GF-D8 (cell line): ENCODE measurements at places on chromosomes 7 and 10.

DNA sequence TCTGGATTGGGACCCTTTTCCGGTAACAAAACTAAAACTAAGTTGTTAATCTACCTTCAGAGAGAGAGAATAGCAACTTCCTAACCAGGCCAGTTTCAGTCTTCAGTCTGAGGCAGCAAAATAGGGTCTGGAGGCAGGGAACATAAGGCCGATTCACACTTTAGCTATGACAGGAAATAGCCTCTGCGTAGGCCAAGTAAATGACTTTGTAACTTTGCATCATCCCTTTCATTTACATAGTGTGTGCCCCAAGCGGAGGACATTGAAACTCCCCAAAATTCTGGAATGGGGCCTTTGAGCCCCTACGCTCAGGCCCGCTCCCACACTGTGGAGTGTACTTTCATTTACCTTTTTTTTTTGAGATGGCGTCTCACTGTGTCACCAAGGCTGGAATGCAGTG lies 1.7 kb upstream of the UPP1 start:
- DNase-seq: no peak

- DNase-seq: peak; percentile 10
Observed at GRCh38 chr10:68628576-68629127, 68.5 kb downstream of the TET1 start.

DNA sequence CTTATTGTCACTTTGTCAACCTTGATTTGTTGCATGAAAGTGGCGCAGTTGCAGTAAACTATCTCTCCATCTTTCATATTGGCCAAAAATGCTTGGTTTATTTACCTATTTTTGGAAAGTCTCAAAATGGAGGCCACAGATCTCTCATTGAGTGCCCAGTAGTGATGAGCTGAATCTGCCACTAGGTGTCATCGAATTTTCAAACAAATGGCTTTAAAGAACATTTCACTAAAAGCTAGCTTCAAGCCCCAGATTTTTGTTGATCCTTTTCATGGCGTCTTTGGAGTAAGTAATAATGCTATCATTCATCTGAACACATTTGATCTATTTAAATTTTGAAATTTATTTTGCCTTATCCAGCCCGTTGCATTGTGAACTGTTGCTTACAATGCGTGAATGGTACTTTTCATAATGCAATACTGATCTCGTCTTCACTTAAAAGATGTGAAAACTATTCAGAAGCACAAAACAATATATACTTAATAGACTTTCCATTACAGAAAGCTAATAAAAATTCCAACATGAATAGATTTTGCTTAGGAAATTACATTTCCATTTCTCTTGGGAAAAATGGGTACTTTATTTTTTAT lies 236.2 kb downstream of the DNAJB9 start:
- no peak for DNase-seq

- DNase-seq: no peak
Observed at GRCh38 chr7:30923009-30923773, 11.5 kb downstream of the AQP1 start.

DNA sequence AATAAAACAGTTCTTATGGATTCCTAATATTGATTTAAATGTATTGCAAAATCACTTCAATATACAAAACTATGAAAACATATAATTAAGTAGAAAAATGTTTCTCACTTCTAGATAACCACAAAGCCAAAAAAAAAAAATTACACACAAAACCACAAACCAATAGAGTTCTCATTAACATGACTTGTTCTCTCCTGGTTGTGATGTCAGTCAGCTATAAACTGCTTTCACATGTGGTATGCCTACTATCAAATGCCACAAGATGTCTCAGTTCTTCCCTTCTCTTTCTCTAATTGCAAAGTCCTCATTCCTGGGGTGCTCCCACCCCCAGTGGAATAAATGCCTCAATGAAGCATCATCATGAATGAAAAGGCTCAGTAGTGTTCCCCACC lies 16.6 kb downstream of the GNAI1 start:
- no peak for DNase-seq

- no peak for DNase-seq
Observed at GRCh38 chr10:126921974-126922525, 16.8 kb downstream of the DOCK1 start.

DNA sequence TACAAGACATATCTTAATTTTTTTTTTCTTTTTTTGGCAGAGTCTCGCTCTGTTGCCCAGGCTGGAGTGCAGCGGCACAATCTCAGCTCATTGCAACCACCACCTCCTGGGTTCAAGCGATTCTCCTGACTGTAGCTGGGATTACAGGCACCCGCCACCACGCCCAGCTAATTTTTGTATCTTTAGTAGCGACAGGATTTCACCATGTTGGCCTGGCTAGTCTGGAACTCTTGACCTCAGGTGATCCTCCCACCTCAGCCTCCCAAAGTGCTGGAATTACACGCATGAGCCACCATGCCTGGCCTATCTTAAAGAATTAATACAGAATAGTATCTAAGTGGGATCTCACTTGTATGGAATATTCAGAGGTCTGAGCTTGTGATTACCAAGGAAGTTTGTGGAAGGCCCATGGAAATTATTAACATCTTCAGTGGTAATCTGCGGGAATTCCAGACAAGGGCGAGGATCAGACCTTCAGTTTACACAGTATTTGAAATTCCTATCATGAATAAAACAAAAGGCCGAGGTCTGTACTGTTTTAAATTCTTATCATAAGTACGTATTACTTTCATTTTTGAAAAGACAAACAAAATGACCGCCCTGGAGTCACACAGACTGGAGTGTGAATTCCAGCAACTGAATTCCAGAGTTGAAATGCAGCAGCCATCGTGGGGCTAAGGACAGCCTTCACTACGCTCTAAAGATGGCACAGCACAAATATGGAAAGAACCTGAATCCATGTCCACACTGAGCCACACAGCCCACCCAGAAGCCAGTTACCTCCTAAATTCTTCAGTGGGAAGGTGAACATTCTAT lies 16.7 kb downstream of the GPRIN2 start:
- no peak for DNase-seq

- DNase-seq: no peak
Observed at GRCh38 chr10:52334595-52334994, 20.5 kb downstream of the DKK1 start.
